Activated effector memory CD4-positive, alpha-beta T cell treated with Interleukin-2 at 50 U/mL for 16 hours (primary cell): ENCODE measurements at places on chromosomes 13 and 19.
A peak's percentile ranks its signal among the peaks of the same experiment; 100 is the strongest.

GRCh38 chr19:23916991-23917390 is 2.3 kb downstream of the ZNF726 start:
- no peak for DNase-seq

- no peak for DNase-seq
These were observed 42.2 kb downstream of the CCNE1 start for GRCh38 chr19:29854033-29854432.

DNA sequence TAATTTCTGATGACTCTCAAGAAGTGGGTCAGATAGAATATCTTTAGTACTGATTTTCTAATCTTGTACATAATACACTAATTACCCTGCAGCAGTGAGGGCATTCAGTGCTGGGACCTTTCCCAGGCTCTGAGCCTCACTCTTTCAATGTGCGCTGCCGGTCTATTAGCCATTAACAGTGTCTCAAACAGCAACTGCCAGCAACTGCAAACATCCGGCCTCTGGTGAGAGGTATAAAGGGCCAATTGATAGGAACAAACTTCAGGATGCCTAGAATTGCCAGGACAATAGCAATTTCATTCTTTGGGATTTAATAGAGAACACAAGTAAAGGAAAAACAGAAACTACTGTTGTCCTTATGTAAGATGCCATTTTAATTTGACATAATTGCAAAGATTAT is 604.4 kb upstream of the SPRY2 start:
- no peak for DNase-seq

- no peak for DNase-seq
These were observed 650.8 kb upstream of the PCDH9 start for GRCh38 chr13:67880916-67881315.

DNA sequence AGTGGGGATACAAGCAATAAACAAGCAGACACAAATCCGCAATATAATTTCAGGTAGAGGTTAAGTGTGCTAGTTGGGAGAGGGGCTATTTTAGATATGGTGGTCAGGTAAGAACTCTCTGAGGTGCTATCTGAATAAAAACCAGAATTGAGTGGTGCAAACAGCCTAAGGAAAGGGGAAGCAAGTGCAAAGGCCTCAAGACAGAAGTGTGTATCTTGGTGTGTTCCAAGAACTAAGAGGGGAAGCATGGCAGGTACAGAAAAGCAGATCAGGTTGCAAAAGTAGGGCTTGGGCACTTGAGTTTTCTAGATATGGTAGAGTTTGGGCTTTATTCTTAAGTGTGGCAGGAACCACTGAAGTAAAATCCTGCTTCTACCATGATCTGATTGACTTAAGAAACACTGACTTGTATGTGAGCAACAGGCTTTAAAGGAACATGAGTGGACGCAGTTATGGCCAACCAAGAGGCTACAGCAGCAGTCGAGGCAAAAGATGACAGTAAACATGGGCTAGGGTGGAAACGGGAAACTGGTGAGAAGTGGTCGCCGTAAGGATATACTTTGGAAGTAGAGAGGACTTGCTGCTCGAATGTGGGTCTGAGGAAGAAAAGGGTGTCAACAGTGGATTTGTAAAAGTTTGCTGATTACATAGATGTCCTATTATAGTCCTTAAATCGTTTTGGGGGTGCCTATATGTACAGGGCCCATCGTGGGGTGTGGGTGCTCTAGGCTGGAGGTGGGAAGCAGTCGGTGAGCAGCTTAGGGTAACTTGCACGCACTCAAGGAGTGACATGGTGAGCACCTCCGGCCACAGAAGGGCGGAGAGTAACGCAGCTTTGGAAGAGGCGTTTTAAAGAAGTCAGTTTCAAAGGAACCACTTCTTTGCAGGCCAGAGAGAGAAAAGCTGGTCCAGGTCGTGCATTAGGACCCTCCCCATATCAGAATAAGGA is 677 bp downstream of the TGDS start:
- DNase-seq, result peak; percentile 27

DNA sequence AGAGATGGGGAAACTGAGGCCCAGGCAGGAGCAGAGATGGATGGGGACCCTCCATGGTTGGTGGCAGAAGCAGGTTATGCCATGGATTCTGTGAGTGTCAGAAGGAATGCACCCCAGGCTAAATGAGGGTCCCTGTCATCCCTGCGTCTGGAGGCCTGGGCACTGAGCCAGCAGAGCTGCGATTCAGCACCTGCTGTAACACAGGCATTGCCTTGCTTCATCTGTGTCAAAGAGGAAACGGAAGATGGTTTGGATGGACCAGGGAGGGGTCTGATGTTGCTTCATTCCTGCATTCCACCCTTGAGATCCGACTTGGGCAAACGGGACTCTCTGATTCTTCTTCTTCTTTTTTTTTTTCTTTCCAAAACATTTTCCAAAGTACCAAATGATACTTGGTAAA is 1.2 kb downstream of the C5AR1 start:
- DNase-seq, result no peak

- DNase-seq, result no peak
These were observed 2.7 kb upstream of the PLIN3 start for GRCh38 chr19:4870025-4870700.

DNA sequence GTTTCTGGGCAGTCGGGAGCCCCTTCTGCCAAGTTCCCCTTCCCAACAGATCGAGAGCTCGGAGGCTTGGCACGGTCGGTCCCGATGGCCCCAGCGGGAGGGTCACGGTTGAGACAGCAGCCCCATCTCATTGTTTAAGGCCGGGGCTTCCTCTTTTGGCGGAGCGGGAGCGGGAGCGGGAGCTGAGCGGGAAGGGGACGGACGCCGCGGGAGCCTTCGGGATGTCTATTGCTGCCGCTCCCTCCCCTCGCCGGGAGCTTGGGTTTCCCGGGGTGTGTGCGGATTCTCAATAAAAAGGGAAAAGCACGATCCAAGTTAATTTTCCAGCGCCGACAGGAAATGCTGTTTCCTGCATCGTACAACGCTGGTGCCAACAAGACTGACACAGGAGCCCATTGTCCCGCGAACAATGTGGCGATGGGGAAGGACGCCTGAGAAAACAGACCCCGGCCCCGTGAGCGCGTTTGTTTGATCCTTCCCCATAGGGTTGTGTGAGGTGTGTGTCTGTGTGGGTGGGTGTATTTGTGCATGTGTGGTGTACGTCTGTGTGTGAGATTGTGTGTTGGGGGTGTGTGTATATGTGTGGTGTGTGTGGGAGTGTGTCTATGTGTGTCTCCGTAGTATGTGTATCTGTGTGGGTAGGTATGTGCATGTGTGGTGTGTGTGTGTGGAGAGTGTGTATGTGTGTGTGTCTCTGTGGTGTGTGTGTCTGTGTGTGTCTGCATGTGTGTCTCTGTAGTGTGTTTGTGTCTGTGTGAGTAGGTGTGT is 36.3 kb upstream of the FLT1 start:
- DNase-seq, result no peak

DNA sequence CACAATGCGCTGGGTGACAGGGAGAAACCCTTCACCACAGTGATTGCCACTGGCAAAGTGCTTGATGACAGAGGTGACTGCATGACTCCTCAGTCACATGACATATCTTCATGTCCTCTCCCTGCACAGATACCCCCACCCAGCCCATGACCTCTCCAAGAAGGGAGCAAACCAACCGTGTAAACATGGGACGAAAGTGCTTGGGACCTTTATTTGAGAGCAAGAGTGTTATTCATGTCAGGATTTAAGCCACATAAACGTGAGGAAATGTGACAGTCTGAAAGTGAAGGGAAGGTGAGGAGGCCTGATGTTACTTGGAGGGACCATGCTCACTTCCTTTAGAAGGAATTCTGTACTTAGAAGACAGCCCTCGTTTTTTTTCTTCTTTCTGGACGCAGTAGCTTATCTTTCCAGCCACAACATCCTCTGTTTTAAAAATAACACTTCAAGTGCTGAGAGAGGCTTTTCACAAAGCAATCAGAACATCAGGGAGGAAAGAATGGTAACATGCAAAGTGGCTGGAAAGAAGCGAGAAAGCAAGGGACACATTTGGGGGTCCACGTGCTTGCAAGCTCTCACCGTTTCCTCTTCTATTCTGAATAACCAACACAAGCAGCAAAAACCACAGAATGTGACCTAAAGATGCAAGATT is 35.6 kb downstream of the EPS15L1 start:
- no peak for DNase-seq

DNA sequence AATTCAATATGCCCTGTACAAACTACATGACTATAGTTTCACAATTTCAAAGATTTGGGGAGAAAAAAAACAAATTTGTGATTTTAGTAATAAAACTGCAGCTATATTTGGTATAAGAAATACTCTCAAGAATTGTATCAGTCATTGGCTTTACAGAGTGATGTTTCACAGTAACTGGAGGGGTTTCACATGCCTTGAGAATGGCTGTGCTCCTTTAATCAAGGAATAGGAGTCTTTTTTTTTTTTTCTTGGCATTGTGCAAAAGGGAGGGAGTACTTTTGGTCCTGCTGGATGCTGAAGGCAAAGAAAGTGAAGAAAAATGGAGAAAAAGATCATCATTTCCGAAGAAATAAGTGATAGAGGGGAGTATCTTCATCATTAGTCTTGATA is 6.8 kb downstream of the ZNF507 start:
- DNase-seq, result no peak

- no peak for DNase-seq
These were observed 31.4 kb downstream of the NFIX start for GRCh38 chr19:13026462-13027370.

- DNase-seq, result no peak
These were observed 30.3 kb downstream of the TDRD3 start for GRCh38 chr13:60427285-60427684.

- DNase-seq, result no peak
These were observed 2.4 kb downstream of the ZNF383 start for GRCh38 chr19:37220383-37220782.

DNA sequence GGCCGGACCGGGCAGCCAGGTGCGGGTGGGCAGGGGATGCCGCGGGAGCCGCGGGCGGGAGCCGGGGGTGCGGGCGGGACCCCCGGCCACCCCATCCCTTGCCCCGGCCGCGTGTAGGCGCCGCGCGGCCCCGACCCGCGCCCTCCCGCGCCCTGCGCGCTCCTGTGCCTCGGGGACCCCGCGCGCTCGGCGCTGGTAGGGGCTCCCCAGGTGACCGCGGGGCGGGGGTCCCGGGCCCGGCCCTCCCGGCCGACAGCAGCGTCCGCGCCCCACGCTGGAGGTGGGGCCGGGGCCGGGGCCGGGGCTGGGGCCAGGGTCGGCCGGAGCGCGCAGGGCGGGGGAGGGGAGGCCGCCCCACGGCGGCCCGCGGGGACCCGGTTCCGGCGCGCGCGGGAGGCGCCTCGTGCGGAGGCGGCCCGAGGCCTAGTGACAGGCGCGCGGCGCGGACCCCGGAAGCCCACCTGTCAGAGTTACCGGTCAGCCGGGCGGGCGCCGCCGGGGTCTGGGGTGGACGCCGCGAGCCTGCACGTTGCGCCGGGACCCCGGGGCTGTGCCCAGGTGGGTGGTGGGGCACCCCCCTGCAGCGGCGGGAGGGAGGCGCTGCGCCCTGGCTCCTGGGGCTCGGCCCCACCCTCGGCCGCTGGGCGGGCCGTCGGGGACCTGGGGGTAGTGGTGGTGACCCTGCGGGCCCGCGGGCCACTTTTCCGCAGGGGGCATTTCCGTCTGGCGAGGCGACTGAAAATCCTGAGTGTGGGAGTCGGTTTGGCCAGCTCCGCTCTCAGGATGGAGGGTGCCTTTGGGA is 518 bp downstream of the TFDP1 start:
- DNase-seq, result no peak

- DNase-seq, result no peak
These were observed 527.4 kb upstream of the ATXN8OS start for GRCh38 chr13:69580255-69580654.
